ENCODE measurements at places on chromosomes 7 and 10.
A peak's percentile ranks its signal among the peaks of the same experiment; 100 is the strongest.

- DNase-seq = no peak
Observed at GRCh38 chr7:78265486-78265885, 466.9 kb downstream of the PHTF2 start.

- peak; percentile 64 for DNase-seq
Observed at GRCh38 chr10:78053211-78053868, 19.7 kb downstream of the RPS24 start.

DNA sequence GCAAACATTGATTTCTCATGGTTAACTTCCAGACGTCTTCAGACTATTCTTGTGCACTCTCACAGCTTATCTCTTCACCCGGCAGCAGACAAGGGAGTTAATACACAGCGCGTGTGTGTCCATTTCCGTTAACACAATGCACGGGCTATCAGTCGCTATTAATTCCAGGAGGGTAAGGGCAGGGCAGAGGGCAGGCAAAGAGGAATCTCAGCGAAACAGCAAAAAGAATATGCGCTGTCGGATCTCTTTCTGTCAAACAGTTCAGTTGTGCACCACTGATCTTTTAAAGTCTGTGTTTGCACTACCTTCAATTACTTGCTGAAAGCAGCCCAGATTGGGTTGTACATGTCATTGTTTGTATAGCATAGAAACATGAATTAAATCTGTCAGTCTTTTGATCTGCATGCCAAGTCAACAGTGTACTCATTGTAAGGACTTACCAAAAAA lies 41.1 kb upstream of the CABCOCO1 start:
- DNase-seq = no peak

DNA sequence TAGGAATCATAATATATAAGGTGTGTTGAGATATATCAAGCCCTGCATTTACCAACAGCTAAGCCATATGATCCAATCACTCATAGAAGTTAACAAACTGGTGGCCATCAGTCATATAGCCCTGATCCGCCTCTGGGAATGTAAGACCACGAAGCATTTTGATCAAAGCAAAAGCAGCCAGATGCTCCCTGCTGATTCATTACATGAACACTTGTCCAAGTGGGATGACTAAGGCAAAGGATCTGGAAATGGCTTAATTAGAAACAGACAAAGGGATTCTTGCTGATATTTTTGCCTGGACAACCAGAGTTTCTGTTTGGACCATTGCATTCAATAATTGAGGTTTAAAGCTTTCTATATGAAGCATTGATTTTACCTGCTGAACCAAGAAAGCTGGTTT lies 535.5 kb downstream of the GPAM start:
- peak; percentile 81 for DNase-seq

- DNase-seq = peak; percentile 95
Observed at GRCh38 chr10:100006243-100006886, 3.4 kb downstream of the DNMBP start.
